ENCODE measurements at places on chromosomes 6 and 20.
A peak's percentile ranks its signal among the peaks of the same experiment; 100 is the strongest.

- no peak for DNase-seq
Observed at GRCh38 chr6:52894285-52894684, 15.2 kb downstream of the GSTA3 start.

DNA sequence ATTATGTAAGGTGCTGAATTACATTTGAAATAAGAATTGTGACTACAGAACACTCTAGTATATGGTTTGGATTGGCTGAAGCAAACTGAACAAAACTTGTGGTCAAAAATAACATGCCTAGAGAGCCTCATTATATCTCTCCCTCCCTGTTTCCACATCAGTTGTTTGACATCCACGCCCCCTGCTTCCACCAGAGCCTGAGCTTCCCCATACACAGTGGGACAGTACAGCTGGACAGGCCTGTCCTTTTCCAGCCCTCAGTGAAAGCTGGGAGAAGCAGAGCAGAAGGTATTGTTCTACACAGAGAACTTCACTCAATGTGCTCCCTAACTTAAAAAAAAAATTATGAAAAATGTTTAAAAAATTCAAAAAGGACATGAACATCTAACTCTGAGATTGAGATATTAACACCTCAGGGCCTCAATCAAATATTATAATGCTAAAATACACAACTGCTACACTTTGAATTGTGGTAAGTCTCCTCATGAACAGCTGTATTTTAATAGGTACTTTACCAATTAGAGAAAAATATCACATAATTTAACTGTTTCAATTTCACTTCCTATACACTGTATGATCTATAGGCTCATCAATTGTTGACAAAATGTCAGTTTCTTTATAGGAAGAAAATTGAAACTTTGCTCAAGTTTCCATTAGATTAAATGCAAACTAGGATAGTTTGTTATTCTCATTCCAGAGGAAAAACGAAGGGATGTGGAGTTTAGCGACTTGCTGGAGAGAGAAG is 44.9 kb upstream of the SCML4 start:
- no peak for DNase-seq

DNA sequence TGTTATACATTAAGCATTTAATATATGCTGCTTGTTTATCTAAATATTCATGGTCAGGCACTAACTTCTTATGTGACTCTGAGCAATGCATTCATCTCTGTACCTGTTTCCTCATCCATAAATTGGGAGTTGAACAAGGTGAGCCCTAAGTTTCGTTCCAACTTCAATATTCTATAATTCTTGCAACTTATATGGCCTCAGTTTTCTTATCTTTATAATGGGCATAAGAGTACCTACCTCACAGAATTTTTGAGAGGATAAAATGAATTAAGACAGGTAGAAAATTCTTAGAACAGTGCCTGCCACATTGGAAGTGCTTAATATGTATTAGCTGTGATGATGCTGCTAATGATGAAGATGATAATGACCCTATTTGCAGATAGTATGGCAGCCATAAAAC is 11.8 kb upstream of the HIVEP2 start:
- no peak for DNase-seq

GRCh38 chr6:138514860-138515540 is 15.7 kb upstream of the NHSL1 start:
- no peak for DNase-seq

DNA sequence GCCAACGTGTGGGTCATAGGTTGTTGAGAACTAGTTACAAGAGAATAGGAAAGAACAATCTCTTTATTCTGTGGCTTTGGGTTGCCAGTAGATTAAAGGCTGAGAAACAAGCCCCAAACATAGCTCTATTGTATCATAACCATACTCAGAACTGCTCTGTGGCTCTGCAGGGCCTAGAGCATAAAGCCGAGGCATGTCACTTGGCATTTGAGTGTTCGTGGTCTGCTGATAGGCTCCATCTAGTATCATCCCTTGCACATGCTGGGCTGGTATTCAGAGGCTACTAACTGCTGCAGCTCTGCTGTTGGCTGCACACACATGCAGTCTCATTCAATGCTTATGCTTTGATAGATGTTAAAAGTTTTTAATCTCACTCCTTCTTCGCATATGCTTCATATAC is 157.9 kb downstream of the OGFRL1 start:
- DNase-seq, result no peak

GRCh38 chr20:45322952-45323383 is 14.9 kb upstream of the MATN4 start:
- no peak for DNase-seq

GRCh38 chr6:29976588-29977424 is 34.5 kb downstream of the HLA-A start:
- peak; percentile 37 for DNase-seq

GRCh38 chr20:32609993-32610392 is 24.9 kb upstream of the NOL4L start:
- DNase-seq, result no peak

GRCh38 chr6:12111363-12111670 is 99.2 kb downstream of the HIVEP1 start:
- DNase-seq, result no peak

DNA sequence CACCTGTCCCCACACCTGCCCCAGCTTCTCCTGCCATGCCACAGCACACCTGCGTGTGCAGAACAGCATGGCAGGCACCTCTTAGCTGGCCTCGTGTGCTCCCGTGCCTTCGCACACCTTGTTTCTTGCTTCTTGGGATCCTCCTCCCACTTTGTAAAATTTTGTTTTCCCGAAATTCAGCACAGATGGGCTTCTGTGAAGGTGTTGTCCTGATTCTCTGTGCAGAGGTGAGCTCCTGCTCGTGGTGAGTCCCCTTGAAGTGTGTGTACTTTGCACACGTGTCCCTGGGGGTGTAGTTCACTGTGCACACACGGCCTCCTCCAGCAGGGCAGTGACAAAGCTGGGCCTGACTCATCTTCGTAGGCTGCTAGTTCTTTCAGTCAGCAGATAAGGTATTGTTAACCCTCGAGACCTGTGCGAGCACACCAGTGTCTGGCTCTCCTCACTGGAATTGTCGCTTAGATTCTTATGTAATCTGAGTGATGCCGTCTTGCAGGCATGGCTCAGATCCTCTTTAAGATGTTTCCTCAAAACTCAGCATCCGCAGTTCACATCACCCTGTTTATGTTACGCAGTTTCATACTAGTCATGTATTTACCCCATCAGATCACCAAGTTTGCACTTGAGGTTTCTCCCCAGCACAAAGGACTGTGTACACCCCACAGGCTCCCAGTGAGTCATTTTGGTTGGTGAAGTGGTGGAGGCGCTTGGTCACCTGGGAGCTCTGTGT is 77.7 kb downstream of the CDYL start:
- no peak for DNase-seq

- no peak for DNase-seq
Observed at GRCh38 chr6:157368359-157369049, 12.5 kb upstream of the ZDHHC14 start.

DNA sequence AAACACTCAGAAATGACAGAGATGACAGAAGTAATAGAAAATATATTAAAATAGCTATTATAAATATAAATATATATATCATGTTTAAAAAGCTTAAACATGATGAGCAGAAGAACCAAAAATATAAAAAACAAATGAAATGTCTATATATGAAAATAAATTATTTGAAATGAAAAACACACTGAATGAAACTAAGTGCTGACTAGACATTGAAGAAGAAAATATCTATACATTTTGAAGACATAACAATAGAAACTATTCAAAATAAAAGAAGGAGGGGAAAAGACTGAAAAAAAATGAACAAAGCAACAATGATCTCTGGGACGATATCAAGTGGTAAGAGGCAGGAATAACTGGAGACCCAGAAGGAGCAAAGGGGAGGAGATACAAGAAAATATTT is 76.8 kb downstream of the RNASET2 start:
- DNase-seq, result no peak

GRCh38 chr6:26556263-26557070 is 18.3 kb downstream of the HMGN4 start:
- DNase-seq, result no peak

DNA sequence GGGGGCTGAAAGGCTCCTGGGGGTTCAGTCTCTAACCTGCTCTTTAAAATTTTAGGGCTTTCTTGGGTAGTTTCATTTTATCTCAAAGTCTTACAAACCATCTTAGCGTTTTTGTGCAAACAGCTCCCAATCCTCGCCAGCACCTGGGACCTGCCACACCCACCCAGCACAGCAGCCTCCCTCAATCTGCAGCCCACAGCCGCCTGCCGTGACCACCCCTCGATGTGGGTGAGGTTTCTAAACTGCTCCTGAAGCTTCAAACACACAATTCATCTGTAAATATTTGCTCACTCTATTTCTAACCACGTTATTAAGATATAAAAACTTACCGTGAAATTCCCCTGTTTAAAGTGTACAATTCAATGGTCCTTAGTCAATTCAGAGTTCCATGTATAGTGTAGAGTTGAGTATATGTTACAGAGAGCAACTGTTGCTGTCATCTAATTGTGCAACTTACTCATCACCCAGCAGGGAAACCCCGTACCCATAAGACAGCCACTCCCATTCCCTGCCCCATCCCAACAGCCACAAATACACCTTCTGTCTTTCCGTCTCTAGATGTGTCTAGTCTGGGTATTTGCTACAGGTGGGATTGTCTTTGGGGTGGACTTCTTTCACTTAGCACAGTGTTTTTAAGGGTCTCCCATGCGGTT is 381.0 kb downstream of the TAF4 start:
- no peak for DNase-seq

GRCh38 chr6:108127826-108128225 is 38.0 kb upstream of the NR2E1 start:
- DNase-seq, result no peak

GRCh38 chr6:46440641-46441040 is 50.6 kb downstream of the RCAN2 start:
- DNase-seq, result no peak
